ENCODE measurements at places on chromosomes 16 and 17.

DNA sequence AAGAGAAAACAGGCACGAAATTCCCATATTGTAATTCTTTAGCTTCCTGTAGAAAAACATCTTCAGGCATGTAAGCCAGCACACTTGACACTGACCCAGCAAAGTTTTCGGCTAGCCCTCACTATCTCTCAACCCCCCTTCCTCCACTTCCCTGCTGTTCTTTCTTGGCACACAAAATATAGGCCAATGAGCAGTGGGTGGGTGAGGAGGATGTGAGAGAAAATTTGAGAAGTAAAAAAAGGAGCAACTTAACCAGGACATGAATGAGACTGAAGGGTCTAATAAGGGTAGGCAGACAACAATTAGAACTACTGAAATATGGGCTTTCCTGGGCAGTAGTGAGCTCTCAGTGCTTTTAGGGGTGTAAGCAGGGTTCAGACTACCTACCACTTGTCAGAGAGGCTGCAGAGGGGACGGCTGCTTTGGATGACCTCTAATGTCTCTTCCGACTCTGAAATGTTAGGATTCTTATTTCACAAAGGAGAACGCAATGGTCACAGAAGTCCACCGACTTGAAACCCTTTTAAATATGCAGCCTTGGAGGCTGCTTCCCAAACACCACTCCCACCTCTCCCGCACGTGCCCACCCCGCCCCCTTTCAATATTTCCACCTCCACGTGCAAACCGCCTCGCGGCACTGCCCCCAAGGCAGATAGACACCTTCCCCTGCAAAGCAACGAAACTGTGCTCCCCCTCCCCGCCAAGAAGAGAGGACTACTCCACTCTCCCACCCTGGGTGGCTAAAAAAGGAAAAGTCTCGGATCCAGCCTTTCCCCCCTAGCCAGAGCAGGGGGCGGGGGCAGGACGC lies 889 bp downstream of the MBTD1 start:
- no peak for DNase-seq

- no peak for DNase-seq
Measured at GRCh38 chr17:27329146-27329805, 35.4 kb downstream of the WSB1 start.

GRCh38 chr17:70394473-70395232 lies 225.3 kb downstream of the KCNJ2 start:
- no peak for DNase-seq

GRCh38 chr17:83191388-83192160 lies 112.2 kb downstream of the METRNL start:
- DNase-seq: no peak

- DNase-seq: no peak
Measured at GRCh38 chr16:91484-91883, 13.5 kb downstream of the MPG start.
